NCI-H2171 treated with DMSO at 0.1 percent for 48 hours (cell line): ENCODE measurements at places on chromosomes 2 and 18.

GRCh38 chr2:220961143-220961860 lies 610.8 kb downstream of the EPHA4 start:
- no peak for DNase-seq

DNA sequence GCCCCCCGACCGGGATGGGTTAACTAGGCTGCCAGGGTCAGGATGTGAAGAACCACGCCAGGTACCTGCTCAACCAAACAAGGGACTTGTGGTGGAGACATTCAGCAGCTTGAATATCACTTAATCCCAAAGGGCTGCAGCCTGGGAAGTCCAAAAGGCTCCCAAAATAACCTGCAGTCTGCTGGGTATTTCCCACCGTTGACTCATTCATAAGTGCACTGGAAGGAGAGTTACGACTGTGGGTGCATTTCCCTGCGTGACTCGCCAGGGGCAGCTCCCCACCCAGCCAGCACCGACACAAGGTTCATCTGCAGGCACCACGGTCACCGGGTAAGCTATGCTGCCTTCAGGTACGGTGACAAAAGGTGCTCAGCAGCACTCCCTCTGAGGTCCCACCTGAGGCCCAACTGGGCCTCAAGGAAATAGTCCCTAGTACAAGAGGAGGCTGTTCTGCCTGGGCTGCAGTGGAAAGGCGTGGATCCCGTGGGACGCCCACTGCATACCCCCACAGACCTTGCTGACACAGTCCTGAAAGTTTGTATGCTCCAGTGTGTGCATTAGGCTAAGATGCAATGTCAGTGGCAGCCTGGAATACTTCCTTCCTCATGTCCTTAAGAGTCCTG lies 86.5 kb downstream of the UXS1 start:
- no peak for DNase-seq

- DNase-seq, result no peak
Observed at GRCh38 chr2:72762276-72762675, 63.6 kb downstream of the EXOC6B start.

DNA sequence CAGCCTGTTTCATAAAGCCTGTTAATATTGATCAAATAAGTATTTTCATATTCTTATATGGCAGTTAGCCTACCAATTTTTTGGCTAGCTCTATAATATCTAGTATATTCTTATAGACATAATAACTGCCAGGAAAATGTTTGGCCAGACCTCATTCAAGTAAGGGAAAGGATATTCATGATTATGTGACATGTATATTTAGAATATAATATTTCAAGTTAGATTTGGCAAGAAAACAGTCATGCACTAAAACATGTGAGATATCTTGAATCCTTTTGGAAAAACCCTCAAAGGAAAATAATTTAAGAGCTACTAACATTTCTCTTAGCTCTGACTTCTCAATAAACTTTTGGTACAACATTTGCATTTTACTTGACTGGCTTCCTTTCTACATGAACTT lies 694.1 kb downstream of the PLCL1 start:
- DNase-seq, result no peak

DNA sequence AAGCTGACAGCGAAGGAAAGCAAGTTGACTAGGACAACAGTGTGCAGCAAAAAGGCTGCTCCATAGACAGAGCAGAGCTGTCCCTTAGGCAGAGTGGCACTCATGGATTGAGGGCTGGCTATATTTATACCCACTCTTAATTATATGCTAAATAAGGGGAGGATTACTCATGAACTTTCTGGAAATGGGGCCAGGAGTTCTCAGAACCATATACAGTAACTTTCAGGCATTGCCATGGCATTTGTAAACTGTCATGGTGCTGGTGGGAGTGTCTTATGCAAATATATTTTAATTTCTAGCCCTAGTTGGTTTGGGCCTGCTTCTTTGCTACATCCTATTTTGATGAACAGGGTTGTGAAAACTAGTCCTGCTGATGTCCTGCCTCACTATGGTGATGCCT lies 279.5 kb upstream of the MGAT5 start:
- DNase-seq, result no peak

GRCh38 chr2:238176613-238177012 lies 17.8 kb downstream of the ERFE start:
- DNase-seq, result no peak

DNA sequence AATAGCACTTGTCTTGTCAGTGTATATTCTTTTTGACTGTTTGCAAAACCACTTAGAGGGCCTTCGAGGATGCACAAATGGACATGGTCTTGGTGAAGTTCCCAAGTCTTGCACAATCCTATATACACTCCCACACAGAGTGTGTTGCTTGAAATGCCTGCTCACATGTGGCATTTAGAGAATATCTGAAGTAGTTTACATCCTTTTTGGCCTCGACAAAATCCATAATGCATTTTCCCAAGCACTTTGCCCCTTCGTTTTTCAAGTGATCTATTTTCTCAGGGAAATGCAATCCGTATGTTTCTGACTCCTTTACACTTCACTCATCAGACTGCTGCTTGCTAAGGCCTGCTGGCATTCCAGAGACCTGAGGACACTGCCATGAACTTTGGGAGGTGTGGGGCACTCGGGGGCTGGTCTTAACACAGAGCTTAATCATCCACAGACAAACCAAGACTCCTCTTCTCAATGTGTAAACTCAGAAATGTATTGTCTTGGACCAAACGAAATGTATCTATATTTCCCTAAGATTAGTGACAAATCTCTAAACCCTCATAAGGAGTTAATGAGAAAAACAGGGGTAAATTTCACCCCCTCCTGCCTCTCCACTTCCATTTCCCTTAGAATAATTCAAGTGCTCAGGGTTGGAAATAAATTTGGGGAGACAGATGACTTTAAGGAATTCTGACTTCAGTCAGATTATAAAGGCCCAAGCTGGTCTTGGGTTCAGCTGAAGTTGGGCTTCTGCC lies 219.3 kb upstream of the APCDD1 start:
- DNase-seq, result no peak

GRCh38 chr18:27778925-27779324 lies 398.0 kb downstream of the CDH2 start:
- DNase-seq, result peak; percentile 11

DNA sequence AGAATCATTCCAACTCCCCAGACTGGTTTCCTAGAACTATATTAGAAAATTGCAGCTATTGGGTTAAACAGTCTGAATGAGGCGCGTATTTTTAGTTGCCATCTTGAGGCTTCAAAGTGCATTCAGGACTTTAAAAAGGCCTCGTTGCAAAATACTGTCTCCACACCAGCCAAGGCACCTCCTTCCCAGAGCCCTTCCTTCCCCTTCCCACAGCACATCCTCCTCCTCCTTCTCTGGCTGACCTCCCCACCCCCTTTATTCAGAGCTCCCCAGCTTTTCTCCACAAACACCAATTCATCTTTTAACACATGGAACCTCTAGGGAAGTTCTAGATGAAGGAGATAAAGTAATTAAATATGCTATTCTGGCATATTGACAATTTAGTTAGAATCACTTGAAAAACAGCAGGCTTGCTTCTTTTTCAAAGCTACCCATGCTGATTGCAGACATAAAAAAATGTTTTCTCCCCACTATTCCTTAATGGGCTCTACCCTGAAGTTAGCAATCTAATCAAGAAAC lies 90.3 kb downstream of the RTP5 start:
- no peak for DNase-seq

DNA sequence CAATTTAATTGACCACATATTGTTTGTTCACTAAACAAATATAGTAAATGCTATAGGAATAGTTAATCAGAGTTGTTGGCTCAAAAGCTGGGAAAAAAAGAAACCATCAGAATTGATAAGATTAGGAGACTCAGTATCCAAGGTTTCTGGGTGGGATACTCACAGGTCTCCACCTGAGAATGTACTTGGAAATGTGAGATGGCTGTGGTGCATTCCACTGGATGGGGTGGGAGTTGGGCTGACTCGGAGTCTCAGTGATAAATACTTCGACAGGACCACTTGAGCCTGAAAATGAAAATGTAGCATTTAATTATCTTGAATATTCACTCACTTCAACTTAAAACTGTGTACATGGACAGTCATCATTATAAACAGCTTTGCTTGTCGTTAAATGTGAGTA lies 21.2 kb downstream of the FN1 start:
- DNase-seq, result no peak

DNA sequence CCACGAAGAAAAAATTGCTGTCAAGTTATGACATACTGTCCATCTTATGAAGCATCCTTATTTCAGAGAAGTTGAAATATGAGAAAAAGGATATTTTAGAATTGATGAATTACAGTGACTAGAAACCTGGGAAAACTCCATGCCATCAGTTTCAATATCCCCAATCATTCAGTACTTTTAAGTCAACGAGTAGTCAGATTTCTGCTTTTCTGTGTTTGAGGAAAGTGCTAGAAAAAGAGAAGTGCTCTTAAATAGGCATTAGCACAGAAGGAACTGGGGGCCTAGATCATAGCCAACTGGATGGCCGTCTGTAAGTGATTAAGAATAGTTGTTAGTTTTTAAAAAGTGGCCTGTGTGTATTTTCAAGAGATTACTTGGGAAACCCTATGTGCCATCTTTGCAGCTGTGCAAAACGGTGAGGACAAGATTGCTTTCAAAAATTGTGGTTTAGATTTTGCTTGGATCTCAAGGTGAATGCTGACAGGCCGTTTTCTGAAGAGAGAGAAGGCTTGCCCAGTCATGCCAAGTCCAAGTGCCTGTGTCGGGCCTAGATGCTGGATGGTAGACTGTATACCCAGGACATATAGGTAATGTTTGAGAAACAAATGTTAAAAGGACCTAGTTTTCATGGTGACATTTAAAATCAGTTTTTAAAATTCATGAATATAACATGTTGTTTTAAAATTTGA lies 5.1 kb downstream of the NEDD4L start:
- DNase-seq, result no peak

DNA sequence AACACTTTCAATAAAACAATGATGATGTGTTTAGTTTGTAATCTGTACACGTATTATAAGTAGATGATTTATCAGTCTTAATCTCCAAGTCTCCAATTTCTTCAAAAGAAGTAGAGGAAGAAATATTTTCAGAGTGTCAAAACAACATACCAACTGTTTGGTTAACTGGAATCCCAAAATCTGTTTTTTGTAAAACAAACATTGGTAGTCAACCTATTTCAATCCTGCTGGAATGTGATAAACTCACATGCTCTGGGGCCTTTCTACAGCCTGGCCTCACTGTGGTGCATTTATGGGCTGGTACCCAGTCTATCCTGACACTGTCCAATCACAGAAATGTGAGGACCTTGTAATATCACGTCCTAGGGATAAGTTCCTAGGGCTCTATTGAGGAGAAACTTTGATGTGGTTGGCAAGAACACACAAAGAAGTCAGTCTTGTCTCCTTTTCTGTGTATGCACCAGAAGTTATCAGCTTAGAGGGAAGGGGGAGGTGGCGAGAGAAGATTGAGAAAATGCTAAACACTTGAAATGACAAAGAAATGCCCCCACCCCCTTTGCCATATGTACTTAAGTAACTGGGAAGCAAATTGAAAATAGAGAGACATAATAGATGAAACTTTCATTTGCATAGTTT lies 47.2 kb downstream of the PRKRA start:
- DNase-seq, result no peak

- DNase-seq, result no peak
Observed at GRCh38 chr18:22309191-22309590, 108.5 kb downstream of the CTAGE1 start.

GRCh38 chr18:490024-490366 lies 10.5 kb downstream of the COLEC12 start:
- no peak for DNase-seq

- DNase-seq, result no peak
Observed at GRCh38 chr2:38016219-38016618, 59.7 kb downstream of the CYP1B1 start.

DNA sequence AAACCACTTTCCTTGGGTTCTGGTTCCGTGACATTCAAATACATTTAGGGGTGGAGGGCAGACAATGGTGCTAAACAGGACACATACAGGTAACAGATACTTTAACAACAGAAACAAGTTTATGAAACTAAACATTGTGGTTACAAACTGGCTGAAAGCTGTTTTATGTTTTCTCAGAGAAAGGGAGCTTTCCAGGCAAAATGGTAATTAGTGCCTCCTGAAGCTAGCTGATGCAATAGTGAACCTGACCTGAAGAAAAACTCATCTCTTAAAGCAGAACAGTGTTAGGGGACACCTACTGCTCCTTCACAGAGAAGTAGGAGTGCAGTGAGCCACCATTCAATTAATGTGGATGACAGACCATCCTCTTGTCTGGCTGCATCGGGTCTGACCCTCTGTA lies 138.9 kb downstream of the CCDC148 start:
- DNase-seq, result no peak

DNA sequence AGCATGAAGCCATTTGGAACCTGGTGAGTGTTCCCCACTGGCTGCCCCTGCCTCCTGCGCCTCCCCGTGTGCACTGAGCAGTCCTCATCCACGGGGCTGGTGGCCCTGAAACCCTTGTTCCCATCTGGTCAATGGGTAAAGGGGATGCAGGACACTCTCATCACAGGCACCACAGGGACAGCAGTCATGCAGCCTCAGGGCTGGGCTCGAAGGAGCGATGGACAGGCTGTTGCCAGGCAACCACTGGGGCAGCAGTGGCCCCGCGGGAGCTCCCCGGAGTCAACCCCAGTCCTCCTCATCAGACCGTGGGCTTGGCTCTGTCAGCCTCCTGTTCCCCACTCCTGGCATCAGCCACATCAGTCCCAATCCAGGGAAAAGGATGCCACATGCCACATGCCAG lies 509.5 kb downstream of the EIPR1 start:
- no peak for DNase-seq

DNA sequence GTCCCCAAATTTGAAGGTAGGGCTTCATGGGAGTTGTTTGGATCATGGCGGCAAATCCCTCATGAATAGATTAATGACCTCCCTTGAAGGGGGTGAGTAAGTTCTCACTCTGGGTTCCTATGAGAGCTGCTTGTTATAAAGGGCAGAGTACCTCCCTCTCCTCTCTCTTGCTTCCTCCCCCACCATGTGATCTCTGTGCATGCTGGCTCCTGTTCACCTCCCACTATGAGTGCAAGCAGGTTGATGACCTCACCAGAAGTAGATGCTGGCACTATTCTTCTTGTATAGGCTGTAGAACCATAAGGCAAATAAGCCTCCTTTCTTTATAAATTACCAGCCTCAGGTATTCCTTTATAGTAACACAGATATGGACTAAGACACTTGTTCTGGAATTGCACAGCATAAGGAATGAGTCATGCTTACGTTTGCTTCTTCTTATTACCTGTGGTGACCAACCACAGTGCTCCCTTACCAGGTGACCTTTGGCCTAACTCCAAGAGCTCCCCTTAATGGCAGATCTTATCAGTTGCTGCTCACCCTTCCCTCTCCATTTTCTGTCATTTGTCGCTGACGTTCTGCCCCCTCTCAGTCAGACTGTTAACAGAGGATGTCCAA lies 559.5 kb upstream of the GCFC2 start:
- DNase-seq, result no peak
